ENCODE measurements at places on chromosomes 1 and 21.

- DNase-seq, result no peak
Measured at GRCh38 chr1:65420590-65421350, at the start of the genes LEPR and LEPROT. Gene LEPR (plus strand): TSS chr1:65420668. CDS start chr1:65565566, 144,898 bp downstream. Gene LEPROT (plus strand): TSS chr1:65420668. CDS start chr1:65420725, 57 bp downstream.

DNA sequence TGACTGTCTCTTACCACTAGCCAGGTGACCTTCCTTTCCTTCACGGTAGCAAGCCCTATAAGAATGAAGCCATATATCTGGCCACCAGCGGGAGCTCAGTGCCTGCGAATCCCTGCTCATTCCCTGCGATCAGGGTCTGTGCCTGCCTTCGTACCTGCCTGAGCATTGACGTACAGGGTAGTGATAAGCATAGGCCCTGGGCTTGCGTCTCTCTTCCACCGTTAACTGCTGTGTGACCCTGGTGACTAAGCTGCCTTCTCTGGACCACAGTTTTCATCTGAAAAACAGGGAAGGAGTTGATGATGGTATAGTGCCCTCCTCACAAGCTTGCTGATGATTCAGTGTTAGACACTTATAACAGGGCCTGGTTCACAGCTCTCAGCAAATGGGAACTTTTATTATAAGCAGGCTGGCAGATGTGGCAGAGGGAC is 4.1 kb downstream of the ZC3H12A start:
- no peak for DNase-seq

GRCh38 chr1:9476790-9477463 is 62.3 kb upstream of the SLC25A33 start:
- no peak for DNase-seq

DNA sequence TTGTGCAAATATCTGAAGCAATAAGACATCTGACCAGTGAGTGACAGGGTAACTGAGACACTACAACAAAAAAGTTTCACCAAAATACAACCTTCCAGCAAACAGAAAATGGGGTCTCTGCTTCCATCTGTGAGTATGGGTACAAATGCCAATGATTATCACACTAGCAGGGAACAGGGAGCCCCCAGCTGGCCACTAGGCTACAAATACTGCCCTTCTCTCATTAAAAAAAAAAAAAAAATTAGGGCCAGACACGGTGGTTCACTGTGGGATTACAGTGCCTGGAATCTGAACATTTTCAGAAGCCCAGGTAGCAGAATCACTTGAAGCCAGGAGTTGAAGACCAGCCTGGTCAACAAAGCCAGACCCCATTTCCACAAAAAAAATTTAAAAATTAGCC is 48.4 kb upstream of the EDARADD start:
- DNase-seq, result no peak

- no peak for DNase-seq
Measured at GRCh38 chr1:225973158-225973557, 26.0 kb downstream of the SDE2 start.

DNA sequence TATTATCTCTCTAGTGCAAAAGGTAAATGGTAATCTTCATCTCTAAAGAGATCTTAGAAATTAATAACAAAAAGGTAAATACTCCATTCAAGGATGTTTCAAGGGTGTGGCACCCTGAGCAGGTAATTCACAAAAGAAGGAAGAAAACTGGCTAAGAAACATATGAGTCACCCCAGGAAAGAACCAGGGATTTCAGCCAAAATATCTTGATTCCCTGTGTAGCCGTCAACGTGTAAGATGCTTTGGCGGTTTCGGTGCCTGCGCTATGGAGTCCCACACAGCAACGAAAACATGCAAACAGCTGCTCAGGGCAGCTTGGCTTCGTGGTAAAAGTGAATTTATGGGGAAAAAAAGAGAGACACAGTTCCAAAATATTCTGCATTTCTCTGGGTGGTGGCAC is 3.7 kb downstream of the ITGB2 start:
- no peak for DNase-seq

- no peak for DNase-seq
Measured at GRCh38 chr1:97457446-97458089, 463.3 kb downstream of the DPYD start.

- DNase-seq, result peak; percentile 28
Measured at GRCh38 chr1:81542196-81542595, 258.5 kb upstream of the ADGRL2 start.

GRCh38 chr1:82225421-82226185 is 424.9 kb downstream of the ADGRL2 start:
- peak; percentile 51 for DNase-seq

- no peak for DNase-seq
Measured at GRCh38 chr1:29946057-29946456, 709.7 kb downstream of the PTPRU start.

DNA sequence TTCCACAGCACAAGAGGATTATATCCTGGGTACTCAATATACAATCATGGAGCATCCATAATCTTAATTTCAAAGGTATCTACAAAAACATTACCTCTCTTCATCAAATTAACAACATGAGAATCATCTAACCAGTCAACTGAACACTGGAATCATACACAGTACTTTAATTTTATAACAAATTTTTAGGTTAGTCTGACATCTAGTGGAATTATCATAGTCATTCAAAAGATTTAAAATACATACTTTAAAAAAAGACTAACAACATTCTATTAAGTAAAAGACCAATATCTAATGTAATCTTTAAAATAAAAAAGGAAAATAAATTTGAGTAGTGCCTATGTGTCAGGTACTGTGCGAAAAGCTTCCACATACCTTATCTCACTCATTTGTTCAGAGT is 16.8 kb upstream of the SH3GLB1 start:
- DNase-seq, result peak; percentile 16

- no peak for DNase-seq
Measured at GRCh38 chr1:119380983-119381662, 12.5 kb downstream of the HAO2 start.

- DNase-seq, result no peak
Measured at GRCh38 chr1:118589238-118589846, 398.8 kb downstream of the TBX15 start.

DNA sequence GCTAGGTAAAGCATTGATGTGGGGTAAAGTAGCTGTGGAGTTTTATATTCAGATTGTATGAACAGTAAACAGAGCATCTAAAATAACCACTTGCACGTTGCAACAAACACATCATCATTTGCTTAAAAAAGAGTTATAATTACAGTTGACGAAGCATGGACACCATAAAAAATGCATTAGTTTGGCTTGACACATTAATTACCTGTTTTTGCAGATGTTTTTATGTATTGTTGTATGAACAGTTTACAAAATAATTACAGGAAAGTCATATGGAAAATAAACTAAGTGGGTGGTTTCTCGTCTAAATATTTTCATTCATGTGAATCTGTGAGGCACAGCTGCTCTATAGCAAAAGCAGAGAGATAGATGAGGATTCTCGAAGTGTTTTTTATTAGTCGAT is 108.3 kb downstream of the RPS6KC1 start:
- no peak for DNase-seq

- DNase-seq, result peak; percentile 89
Measured at GRCh38 chr1:98048244-98048643, 127.4 kb upstream of the DPYD start.

GRCh38 chr1:110119843-110120242 is 7.6 kb downstream of the UBL4B start:
- no peak for DNase-seq

- DNase-seq, result peak; percentile 64
Measured at GRCh38 chr1:26861286-26861701, 1.7 kb upstream of the SFN start.

DNA sequence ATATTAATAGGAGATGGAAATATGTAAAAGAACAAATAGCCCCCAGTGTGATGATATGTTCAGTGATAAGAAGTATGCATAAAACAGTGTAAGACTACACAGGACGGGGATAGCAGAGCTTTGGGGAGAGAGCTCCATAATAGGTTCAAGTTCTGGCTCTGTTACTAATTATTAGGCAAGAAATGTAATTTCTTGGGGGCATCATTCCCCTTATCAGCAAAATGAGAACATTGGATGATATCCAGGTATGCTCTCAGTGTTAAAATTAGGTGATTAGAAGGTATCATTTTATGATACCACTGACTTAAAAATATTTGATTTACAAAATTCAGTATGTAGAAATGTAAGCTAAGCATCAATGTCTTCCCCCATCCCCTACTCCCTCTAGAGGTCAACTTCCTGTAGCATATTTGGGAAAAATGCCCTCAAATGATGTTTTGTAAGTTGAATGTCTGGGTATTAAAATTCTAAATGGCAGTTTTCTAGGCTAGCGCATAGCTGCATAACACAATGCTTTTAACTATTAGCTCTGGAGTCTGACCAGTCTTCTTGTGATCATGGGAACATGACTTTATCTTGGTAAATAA is 585.7 kb upstream of the CAMK1G start:
- peak; percentile 42 for DNase-seq

DNA sequence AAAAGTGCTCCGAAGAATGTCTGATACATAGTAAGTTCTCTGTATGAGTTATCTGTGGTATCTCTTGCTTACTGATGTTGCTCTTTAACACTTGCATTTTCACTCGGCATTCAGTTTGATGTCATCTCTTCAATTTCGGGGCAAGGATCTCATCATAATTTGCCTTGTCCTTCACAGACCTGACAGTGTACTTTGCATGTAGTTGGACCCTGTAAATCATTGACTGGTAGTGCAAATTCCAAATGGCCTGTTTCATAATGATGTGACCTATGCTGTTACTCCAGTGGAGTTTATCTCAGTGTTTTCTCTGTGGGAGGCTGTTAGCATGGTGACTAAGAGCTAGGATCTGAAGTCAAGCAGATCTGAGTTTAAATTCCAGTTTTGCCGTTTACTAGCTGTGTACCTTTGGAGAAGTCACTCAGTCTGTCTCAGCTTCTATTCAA is 34.2 kb upstream of the ABCD3 start:
- DNase-seq, result peak; percentile 29

- peak; percentile 97 for DNase-seq
Measured at GRCh38 chr1:111690306-111690617, 48.9 kb downstream of the INKA2 start.

- no peak for DNase-seq
Measured at GRCh38 chr1:77543822-77544448, 138.5 kb downstream of the ZZZ3 start.

- DNase-seq, result no peak
Measured at GRCh38 chr1:53543130-53543777, 84.1 kb downstream of the DMRTB1 start.

GRCh38 chr21:17903029-17903806 is 84.1 kb upstream of the C21orf91 start:
- DNase-seq, result peak; percentile 38

DNA sequence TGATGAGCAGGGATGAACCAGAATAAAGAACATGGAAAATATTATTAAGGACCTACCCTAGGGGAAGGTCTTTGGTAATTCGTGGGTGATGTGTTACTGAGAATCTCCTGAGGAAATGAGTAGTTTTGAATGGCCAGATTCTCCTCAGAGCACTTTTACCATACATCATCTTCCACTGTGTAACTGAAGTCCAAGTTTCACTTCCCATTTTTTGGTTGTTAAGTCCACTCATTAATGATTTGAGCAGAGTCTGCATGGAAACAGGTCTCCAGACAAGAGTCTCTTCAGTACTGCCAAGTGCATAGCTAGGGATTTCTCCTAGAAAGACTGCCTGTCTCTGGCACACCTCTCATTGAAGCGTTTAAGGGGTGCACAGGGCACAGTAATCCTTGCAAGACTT is 48.7 kb upstream of the PCP4 start:
- no peak for DNase-seq

- no peak for DNase-seq
Measured at GRCh38 chr1:55385402-55386018, 170.3 kb upstream of the USP24 start.

DNA sequence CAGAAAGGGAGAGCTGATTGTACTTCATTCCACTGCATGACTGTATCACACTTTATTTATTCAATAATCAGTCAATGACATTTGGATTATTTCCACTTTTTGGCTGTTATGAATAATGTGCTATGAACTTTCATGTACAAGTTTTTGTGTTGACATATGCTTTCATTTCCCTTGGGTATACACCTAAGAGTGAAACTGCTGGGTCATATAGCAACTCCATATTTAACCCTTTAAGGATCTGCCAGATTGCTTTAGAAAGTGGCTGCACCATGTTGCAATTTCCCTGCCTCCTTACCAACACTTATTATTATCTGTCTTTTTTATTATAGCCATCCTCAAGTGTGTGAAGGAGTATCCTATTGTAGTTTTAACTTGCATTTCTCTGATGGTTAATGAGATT is 108.8 kb upstream of the KCNK1 start:
- no peak for DNase-seq

GRCh38 chr1:19204446-19205266 is 5.4 kb downstream of the UBR4 start:
- DNase-seq, result no peak

DNA sequence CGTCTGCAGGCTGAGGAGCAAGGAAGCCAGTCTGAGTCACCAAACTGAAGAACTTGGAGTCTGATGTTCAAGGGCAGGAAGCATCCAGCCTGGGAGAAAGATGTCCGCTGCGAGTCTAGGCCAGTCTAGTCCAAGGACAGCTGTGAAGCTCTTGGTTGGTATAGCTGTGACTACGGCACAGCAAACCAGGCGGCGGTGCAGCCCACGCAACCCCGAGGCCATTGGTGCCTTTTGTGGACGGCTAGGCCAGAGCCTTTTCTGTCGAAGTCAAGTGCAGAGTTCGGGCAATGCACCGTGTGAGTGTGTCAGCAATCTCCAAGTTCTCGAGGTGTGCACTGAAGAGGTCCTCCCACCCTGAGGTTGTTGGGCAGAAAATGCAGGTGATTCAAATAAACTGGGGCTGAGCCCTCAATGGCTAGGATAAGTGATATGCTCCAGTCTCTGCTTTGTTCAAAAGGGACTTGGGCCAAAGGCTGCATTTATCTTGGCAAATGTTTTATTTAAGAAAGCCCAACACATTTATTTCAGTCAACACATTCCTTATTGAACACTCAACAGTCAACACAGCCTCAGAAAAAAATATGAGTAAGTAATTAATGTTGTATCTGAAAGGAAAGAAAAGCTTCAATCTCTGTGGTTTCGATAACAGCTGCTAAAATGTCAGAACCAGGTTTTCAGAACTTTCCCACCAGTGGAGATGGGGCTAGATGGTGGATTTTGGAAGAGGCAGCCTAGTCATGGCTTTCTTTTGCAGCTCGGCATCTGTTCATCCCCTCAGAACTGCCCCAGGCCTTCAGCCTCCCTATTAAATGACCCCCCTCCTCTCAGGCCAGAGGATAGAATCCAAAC is 78.1 kb upstream of the COX20 start:
- peak; percentile 82 for DNase-seq

- DNase-seq, result peak; percentile 41
Measured at GRCh38 chr21:26933448-26933847, 33.4 kb downstream of the ADAMTS5 start.

GRCh38 chr1:79633456-79633855 is 626.9 kb upstream of the ADGRL4 start:
- DNase-seq, result peak; percentile 82

GRCh38 chr1:10939654-10940450 is 72.6 kb upstream of the TARDBP start:
- DNase-seq, result peak; percentile 35

- peak; percentile 19 for DNase-seq
Measured at GRCh38 chr1:154881820-154882535, 11.9 kb upstream of the KCNN3 start.

- peak; percentile 45 for DNase-seq
Measured at GRCh38 chr21:31888936-31889371, 16.1 kb downstream of the HUNK start.

GRCh38 chr1:248696261-248696660 is 6.3 kb downstream of the OR14I1 start:
- DNase-seq, result no peak

Measured in fibroblast of skin of scalp (primary cell).